Kidney (tissue), 22 donors: ENCODE measurements at places on chromosomes 11 and 22. TPM values are rescaled to one million over a fixed set of nuclear protein-coding genes. Genes with fewer than 3 reads are reported as not detected.

DNA sequence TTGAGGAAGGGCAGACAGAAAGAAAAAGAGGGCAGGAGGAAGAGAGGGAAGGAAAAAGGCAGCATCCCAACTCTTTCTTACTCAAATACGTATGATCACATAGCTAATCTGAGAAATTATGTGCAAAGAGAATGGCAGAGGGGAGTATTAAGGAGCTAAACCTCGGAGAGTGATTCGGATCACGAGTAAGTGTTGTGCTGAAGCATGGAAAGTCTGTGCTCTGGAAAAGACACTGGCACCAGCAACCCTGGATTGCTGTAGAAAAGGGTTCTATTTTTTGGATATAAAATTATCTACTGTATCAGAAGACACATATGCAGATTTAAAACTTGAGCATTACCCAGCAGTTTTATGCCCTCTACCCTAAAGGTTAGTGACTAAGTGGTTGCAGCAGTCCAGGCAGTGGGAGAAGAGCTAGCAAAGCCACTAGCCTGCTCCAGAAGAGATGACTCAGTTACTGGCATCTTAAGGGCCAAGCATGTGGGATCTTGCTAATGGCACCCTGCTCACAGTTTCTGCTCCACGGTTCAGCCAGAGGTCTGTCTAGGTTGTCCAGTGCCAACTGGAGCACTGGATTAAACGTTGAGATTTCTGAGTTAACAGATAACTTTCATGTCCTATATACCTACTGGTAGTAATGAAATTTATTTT is 151.7 kb downstream of the SWAP70 start:
- H3K27ac ChIP-seq, result no peak overlapping the region
- no peaks in the 10 kb centered on the region for H3K36me3 ChIP-seq
- H3K4me1 ChIP-seq, result no peaks in the 10 kb centered on the region
- H3K4me3 ChIP-seq, result no peak overlapping the region
- no peak for DNase-seq

DNA sequence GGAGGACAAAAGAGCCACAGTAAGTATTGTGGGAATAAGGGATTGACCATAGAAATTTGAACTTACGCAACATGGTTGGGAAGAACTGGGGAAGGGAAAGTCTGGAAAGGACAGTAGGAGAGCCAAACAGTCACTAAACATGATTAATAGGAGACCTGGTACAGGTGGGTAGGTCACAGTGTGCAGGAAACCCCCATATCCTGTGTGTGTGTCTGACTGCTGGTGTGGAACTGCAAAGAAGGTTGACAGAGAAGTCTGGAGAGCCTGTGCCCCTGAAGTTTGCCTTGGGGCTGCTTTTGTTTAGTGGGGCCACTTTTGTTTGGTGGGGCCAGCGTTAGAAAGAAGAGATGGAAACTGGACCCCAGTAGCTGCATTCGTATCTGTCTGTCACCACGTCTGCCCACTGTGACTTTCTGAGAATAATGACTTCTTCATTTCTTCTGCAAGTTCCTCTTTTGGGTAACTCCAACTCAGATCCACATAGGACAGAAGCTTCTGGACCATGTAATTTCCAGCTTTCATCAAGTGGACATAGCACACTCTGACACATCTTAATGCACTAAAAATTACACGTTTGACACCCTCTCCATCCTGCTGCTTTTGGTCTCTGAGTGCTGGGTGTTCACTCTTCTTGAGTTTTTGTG is 126.8 kb upstream of the RAG2 start:
- H3K27ac ChIP-seq, result no peak overlapping the region
- H3K4me1 ChIP-seq, result no peaks in the 10 kb centered on the region
- no peaks in the 10 kb centered on the region for H3K36me3 ChIP-seq
- H3K27me3 ChIP-seq, result no peaks in the 10 kb centered on the region
- no peak for DNase-seq
- no peak overlapping the region for H3K4me3 ChIP-seq

The SLC22A6 gene
- 2.4 TPM for total RNA-seq

The TEX54 gene
- total RNA-seq, result not detected

The SPINDOC gene
- total RNA-seq, result 10.9 TPM
